RWPE2 (cell line): ENCODE measurements at places on chromosomes 3 and 15.

GRCh38 chr3:79424811-79425210 is 343.0 kb downstream of the ROBO1 start:
- no peak for DNase-seq

GRCh38 chr3:16529264-16529663 is 15.8 kb upstream of the RFTN1 start:
- DNase-seq = no peak

GRCh38 chr15:77773903-77774302 is 141.2 kb upstream of the LINGO1 start:
- DNase-seq = no peak

- peak; percentile 62 for DNase-seq
Measured at GRCh38 chr3:24493746-24494617, 668 bp downstream of the THRB start.

DNA sequence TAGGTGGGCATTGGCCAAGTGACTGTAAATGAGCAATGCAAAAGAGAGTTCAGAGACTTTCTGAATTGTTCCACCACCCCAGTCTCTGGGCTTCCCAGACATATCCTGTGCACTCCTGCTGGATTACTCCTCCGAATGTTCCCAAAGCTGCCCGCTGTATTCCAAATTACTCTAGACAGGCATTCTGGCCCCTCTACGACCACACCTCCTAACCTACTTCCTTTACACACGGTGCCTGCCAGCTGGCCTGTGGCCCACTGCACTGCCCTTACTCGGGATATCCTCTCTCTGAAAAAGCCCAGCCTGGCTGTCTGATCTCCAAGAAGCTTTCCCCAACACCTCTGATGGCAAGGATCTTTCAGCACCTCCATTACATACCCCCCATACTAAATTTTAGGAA is 66.6 kb downstream of the DUT start:
- no peak for DNase-seq

- DNase-seq = peak; percentile 68
Measured at GRCh38 chr15:71784719-71785118, 25.6 kb upstream of the NR2E3 start.

- no peak for DNase-seq
Measured at GRCh38 chr3:159080256-159080655, 278.4 kb downstream of the MFSD1 start.

GRCh38 chr15:70584838-70585706 is 178.3 kb downstream of the UACA start:
- no peak for DNase-seq

- DNase-seq = no peak
Measured at GRCh38 chr3:112550859-112551258, 10.9 kb downstream of the ATG3 start.

DNA sequence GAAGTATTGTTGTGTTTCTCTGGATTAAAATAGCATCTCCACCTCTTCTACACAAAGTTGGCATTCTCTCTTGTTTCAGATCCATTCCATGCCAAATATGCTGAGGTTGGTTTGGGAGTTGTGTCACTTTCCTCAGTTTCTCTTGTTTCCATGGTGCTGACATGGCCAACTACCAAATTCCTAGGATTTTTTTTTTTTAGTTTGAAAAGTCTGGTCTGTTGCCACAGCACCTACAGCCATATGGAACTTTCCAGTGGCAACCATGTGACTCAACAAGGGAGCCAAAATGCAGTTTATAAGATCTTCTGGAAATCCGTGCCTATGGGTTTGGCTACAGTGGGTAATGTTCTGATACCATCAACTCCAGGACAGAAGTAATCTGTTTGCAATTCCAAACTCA is 96.0 kb upstream of the CLSTN2 start:
- DNase-seq = no peak

GRCh38 chr3:159637883-159638542 is 350.6 kb upstream of the IL12A start:
- no peak for DNase-seq

- no peak for DNase-seq
Measured at GRCh38 chr3:124609402-124609801, 120.8 kb upstream of the UMPS start.

- DNase-seq = no peak
Measured at GRCh38 chr15:52337198-52337853, 41.7 kb upstream of the MYO5C start.

GRCh38 chr3:25768851-25769250 is 14.4 kb downstream of the NGLY1 start:
- DNase-seq = no peak

GRCh38 chr3:142976621-142977398 is 13.3 kb upstream of the PAQR9 start:
- peak; percentile 85 for DNase-seq

DNA sequence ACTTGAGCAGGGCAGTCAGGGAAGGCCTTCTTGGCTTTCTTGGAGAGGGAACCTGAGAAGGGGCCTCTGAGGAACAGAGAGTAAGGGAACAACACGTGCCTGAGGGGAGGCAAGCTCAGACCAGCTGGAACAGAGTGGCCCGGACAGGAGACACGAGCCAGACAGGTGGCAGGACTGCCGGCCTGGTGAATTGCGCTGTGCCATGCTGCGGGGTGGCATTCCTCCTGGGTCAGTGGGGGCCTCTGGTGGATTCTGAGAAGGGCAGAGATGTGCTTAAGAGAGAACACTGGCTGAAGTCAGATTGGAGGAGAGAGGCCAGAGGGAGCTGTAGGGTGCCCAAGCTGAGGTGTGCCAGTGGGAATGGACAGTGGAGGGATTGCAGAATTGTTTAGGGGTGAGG is 4.9 kb downstream of the CHAC1 start:
- DNase-seq = no peak

GRCh38 chr3:14876921-14877333 is 58.2 kb downstream of the FGD5 start:
- DNase-seq = no peak

DNA sequence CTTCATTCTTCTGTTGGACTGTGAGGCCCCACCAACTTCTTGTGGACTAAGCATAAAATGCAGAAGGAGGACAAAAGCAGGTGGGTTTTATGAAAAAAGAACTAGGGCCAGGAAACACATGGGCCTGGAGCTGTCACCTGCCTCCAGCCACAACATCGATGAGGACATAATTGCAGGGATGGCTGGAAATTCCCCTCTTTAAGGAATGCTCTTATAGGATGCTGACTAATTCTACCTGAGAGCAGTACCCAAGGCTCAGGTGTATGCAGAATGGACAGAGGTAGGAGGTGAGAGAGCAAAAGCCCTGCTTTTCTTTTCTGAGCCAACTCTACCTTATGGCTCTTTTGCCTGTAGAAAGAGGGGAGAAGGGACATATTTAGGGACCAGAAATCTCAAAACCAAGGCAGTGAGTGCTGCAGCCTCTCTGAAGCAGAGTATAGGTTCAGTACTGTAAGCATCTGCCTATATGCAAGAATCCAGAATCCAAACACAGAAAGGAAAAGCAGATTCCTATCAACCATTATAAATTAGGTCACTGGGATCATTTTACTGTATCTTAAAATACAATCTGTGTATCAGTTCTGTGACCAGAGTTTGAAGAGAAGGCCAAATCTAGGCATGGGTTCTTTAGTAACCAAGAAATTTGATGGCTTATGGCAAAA is 205.3 kb upstream of the WNT5A start:
- DNase-seq = no peak

- DNase-seq = no peak
Measured at GRCh38 chr3:70298385-70298784, 14.1 kb downstream of the MDFIC2 start.
